ENCODE measurements at places on chromosomes 3 and 15. TPM values are rescaled to one million over a fixed set of nuclear protein-coding genes. Genes with fewer than 3 reads are reported as not detected.

Gene DPPA4
- 1.2 TPM for total RNA-seq

Gene SUCNR1
- total RNA-seq, result not detected

Gene TMEM62
- total RNA-seq, result 17.7 TPM

Gene IL12A
- 4.5 TPM for total RNA-seq

Gene CLRN1
- not detected for total RNA-seq

Gene NUDT16
- total RNA-seq, result 13.1 TPM

Gene GALNT15
- total RNA-seq, result 10.4 TPM

Gene SLC6A1
- total RNA-seq, result not detected

Gene CHRD
- total RNA-seq, result 0.30 TPM

Gene PLA2G4E
- total RNA-seq, result not detected

Gene U2SURP
- 19.8 TPM for total RNA-seq

Gene CPOX
- total RNA-seq, result 24.5 TPM

Gene GOLGA8K
- not detected for total RNA-seq

Gene TM4SF4
- total RNA-seq, result not detected

Gene LRCH3
- total RNA-seq, result 14.0 TPM

Gene PLA2G4F
- total RNA-seq, result not detected

Gene TMEM202
- not detected for total RNA-seq

Gene FANCD2OS
- not detected for total RNA-seq

Gene GJD2
- not detected for total RNA-seq

Gene DLL4
- total RNA-seq, result under 0.01 TPM

Gene GATA2
- 2.8 TPM for total RNA-seq

Gene CDCP1
- 23.2 TPM for total RNA-seq

Gene PATL2
- not detected for total RNA-seq

Gene MCF2L2
- 3.2 TPM for total RNA-seq

Gene TOPAZ1
- total RNA-seq, result not detected

Gene TM4SF1
- total RNA-seq, result 155 TPM

Gene CHCHD6
- total RNA-seq, result 23.0 TPM

Gene CKMT1A
- total RNA-seq, result not detected

Gene GOLGA6D
- not detected for total RNA-seq

Gene TTC21A
- total RNA-seq, result 0.59 TPM

Gene GABRR3
- total RNA-seq, result not detected

Gene IL20RB
- total RNA-seq, result 3.0 TPM

Gene DAZL
- not detected for total RNA-seq

Gene ARHGEF3
- 2.1 TPM for total RNA-seq

Gene PARL
- 34.8 TPM for total RNA-seq

Gene CYP1A1
- not detected for total RNA-seq

Gene SNRK
- 10.0 TPM for total RNA-seq

Gene SMCO1
- total RNA-seq, result 0.34 TPM

Gene FOXL2
- total RNA-seq, result under 0.01 TPM

Gene TRH
- not detected for total RNA-seq
